Activated T-cell treated with anti-CD3 and anti-CD28 coated beads, Interleukin-2, amount 50 U/mL, for 4 hours (primary cell): ENCODE measurements at places on chromosomes 3 and 15. TPM values are rescaled to one million over a fixed set of nuclear protein-coding genes. Genes with fewer than 3 reads are reported as not detected.

Gene LINGO1
- total RNA-seq, result not detected

DNA sequence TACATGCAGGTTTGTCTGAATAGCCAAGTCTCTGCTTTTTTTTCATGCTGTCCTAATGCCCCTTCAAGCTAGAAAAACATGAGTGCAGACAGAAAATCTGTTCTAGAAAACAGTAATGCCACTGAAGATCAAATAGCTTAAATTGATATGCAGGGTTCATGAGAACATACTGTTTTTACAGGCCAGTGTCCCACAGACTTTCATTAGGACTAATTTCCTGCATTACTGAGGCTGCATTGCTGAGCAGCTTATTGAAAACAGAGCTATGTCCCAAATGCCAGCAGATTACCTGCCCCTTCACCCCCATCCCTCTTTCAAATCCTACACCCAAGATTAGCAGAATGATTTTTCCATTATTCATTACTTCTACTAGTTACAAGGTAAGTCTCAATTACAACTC, 665 bp downstream of the TM4SF18 start:
- no peak for DNase-seq

GRCh38 chr3:39139442-39139841, 13.9 kb downstream of the CSRNP1 start:
- no peak for DNase-seq

GRCh38 chr3:43289841-43290470, 3.6 kb downstream of the SNRK start:
- no peak for DNase-seq

Gene CYP1A1
- total RNA-seq, result 0.60 TPM
